ENCODE measurements at places on chromosomes 5 and 9.

DNA sequence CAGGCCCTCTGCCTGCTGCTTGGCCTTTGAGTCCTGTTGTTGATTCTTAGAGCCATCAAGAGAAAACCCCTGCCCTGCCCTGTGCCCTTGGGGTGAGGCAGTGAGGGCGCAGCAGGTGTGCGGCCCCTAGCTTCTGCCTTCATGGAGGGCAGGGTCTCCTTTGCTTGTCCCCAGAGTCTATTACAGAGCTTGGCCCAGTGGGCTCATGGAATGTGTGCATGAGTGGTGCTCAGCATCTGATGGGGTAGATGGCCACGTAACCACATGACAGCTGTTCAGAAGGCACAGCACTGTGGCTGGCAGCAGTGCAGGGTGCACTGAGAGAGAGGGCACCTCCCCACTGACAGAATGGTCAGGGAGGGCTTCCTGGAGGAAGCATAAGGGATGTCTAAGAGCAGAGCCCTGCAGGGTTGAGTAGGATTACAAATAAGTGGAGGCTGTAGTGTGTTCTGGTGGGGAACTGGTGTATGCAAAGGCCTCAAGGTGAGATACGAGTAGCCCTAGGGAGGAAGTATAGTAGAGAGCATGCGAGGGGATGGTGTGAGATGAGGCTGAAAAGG lies 70.8 kb downstream of the MACROH2A1 start:
- DNase-seq: no peak

- DNase-seq: no peak
Measured at GRCh38 chr5:131997026-131997726, 14.3 kb downstream of the ACSL6 start.

- peak; percentile 64 for DNase-seq
Measured at GRCh38 chr5:134439210-134439654, 27.6 kb upstream of the CDKN2AIPNL start.

GRCh38 chr9:4382722-4383317 lies 83.0 kb upstream of the GLIS3 start:
- no peak for DNase-seq

GRCh38 chr5:34756781-34757624 lies 82.0 kb upstream of the TTC23L start:
- DNase-seq: no peak

- no peak for DNase-seq
Measured at GRCh38 chr9:114482593-114482992, 22.7 kb downstream of the WHRN start.

DNA sequence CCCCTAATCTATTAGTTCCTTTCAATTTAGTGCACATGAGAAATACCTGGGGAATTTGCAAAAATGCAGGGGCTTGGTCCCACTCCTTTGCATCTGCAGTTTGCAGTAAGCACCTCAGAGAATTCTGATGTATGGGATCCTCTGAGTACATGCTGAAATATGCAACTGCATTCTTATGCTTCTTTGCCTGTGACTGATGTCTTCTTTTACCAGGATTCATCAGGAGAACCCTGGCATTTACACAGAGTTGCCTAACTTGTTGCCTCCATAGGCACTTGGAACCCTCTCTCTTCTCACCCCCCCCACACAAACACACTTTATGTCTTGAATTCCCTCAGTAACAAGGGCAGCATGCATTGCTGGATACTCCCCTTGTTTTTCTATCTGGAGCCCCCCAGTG lies 173.1 kb downstream of the KDM4C start:
- no peak for DNase-seq

DNA sequence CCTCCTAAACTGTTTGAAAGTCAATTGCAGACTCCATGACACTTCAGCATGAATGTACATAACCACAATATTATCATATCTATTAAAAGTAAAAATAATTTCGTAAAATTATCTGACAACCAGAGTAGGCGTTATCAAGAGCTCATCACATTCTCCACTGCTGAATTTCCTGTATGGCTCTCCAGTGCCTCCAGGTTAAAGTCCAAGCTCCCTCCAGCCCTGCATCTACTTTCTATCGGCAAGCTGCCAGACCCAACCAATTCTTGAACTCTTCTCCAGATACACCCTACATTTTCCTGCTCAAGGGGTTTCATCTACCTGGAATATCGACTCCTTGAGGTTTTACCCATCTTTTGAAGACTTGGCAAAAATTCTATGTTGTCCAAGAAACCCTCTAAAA lies 74.5 kb upstream of the TBC1D2 start:
- no peak for DNase-seq

DNA sequence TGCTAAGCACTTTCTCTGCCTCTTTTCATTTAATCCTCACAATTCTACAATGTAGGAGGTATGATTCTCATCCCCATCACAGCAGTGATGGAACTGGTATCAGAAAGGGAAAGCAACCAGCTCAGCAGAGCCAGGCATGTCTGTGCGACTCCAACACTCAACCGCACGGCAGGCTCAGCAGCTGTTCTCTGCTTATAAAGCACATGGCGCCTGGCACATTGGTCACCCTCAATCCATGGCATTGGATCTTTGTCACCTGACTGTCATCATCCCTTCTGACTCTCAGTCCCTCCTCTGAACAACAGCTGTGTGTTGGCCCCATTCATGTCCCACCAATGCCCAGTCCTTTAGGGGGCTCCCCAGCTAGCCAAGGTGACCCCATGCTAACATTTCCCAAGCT lies 45.1 kb upstream of the HAND1 start:
- DNase-seq: no peak

DNA sequence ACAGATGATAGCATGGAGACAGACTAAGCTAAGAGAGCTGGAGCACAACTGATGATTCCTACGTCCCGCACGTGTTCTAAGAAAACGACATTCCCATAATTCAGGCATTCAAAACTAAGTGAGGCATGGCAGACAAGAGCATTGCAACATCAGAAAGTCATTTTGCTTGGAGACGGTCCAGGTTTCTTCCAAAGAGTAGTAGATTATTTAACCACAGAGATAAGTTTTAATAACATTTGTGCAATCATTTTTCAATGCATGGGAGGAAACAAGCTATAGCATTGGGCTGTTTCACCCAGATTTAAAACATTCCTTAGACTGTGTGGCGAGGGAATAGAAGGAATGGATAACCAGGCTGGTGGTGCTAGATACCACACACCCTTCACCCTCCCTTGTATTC lies 117.2 kb downstream of the APBA1 start:
- no peak for DNase-seq

- no peak for DNase-seq
Measured at GRCh38 chr5:41547991-41548390, 37.6 kb upstream of the PLCXD3 start.

DNA sequence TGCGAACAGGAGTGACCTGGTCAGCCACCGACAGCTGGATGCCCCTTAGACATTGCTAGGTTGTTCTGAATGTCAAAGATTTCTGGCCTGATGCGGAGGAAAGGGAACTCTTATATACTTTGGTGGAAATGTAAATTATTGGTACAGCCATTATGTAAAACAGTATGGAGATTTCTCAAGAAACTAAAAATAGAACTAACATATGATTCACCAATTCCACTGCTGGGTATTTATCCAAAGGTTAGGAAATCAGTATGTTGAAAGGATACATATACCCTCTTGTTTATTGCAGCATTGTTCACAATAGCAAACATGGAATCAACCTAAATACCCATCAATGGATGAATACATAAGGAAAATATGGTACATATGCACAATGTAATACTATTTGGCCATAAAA lies 31.8 kb downstream of the DMRT3 start:
- no peak for DNase-seq

- no peak for DNase-seq
Measured at GRCh38 chr9:91117474-91117891, 244.2 kb downstream of the AUH start.

DNA sequence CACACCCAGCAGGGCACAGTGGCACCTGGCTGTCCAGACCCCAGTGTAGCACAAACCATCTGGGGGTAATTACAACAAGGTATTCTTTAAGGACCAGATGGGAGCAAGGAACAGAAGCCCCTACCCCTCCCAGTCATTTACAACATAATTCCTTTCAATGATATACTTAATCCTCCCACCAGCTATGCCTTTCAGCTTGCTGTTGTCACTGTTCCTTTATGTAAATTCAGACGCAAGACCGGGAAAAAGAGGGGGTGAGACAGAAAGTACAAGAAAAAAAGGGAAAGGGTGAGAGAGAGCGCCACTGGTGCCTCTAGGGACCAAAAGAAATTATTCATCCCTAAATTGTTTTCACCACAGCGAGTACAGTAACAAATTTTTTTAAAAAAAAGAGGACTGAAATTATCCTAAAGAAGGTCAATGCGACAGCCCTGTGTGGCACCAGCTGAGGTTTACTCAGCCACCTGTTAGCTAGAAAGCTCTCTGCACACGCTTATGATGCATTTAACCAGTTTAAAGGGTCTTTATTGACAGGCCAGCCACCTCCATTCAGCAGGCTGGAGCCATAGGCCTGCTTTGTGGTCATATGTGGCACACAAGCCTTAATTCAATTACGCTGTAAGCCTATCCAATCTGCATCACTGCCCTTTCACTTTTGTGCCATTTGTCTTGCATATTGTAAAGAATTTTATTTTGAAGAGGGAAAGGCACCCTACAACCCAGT lies 210.2 kb upstream of the ISL1 start:
- no peak for DNase-seq

GRCh38 chr9:128107468-128108268 lies 19.9 kb downstream of the PTGES2 start:
- no peak for DNase-seq

DNA sequence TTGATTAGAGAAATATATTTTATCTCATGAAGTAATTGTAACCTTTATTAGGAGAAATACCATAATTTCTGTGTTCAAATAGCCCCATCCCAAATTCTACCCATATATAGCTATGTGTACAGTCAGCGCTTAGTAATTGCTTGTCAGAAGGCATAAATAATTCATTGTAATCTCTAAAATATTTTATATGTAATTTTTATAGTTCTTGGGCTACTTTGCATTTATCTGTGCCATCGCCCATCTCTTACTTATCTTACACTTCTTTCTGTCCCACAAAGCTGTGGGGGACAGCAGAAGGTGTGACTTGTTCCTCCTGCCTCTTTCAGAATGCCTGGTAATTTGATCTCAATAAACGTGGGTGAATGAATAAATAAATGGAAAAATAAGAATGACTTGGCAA lies 5.5 kb downstream of the ADAMTSL1 start:
- no peak for DNase-seq
